ENCODE measurements at places on chromosomes 16 and 17. TPM values are rescaled to one million over a fixed set of nuclear protein-coding genes. Genes with fewer than 3 reads are reported as not detected.

Gene RND2
- total RNA-seq, result under 0.01 TPM

Gene CPHXL2
- not detected for total RNA-seq

Gene MYO1C
- 172 TPM for total RNA-seq

Gene TAT
- not detected for total RNA-seq

Gene CMTM2
- total RNA-seq, result not detected

Gene HOXB1
- total RNA-seq, result not detected

Gene MED1
- total RNA-seq, result 16.6 TPM

Gene LRRC36
- 2.3 TPM for total RNA-seq

Gene HOXB4
- 4.6 TPM for total RNA-seq

Gene BCAR1
- total RNA-seq, result 91.0 TPM

Gene SLC13A2
- not detected for total RNA-seq

Gene CA10
- total RNA-seq, result not detected

Gene LPO
- total RNA-seq, result not detected

Gene SLC47A1
- total RNA-seq, result 2.3 TPM

Measured in epithelial cell of umbilical artery (primary cell).